Hair follicular keratinocyte (primary cell): ENCODE measurements at places on chromosomes 6 and 20. TPM values are rescaled to one million over a fixed set of nuclear protein-coding genes. Genes with fewer than 3 reads are reported as not detected.

Gene LINC00237
- not detected in 2 replicates for total RNA-seq

Gene NNAT
- 0.30 TPM in 1 of 2 replicates, not detected in the other for total RNA-seq

Gene DAAM2
- total RNA-seq = 0.16 and 0.27 TPM in 2 replicates

Gene PTPRK
- 46.3 and 54.1 TPM in 2 replicates for total RNA-seq

Gene RSPO4
- 0.38 and 0.86 TPM in 2 replicates for total RNA-seq

Gene ELOVL4
- 6.8 and 7.0 TPM in 2 replicates for total RNA-seq

Gene LHFPL5
- total RNA-seq = not detected in 2 replicates

Gene TXLNB
- total RNA-seq = not detected in 2 replicates

Gene TAP2
- total RNA-seq = 14.2 and 14.6 TPM in 2 replicates

Gene COL12A1
- total RNA-seq = 121 and 205 TPM in 2 replicates

Gene CST5
- total RNA-seq = not detected in 2 replicates

Gene SIGLEC1
- not detected in 2 replicates for total RNA-seq

Gene SAMD3
- total RNA-seq = 0.16 TPM in 1 of 2 replicates, not detected in the other

Gene RIPOR2
- total RNA-seq = not detected in 2 replicates

Gene LY6G6F
- total RNA-seq = not detected in 2 replicates

Gene TFEB
- 8.0 and 15.1 TPM in 2 replicates for total RNA-seq

Gene ANKRD66
- not detected in 2 replicates for total RNA-seq

Gene KCNQ2
- not detected in 2 replicates for total RNA-seq

Gene OXT
- not detected in 2 replicates for total RNA-seq

Gene PBOV1
- not detected in 2 replicates for total RNA-seq

Gene UBD
- not detected in 2 replicates for total RNA-seq

Gene GDAP1L1
- not detected in 2 replicates for total RNA-seq

Gene OLIG3
- not detected in 2 replicates for total RNA-seq

Gene EFCAB8
- total RNA-seq = not detected in 2 replicates

Gene LAMA2
- total RNA-seq = 0.23 and 0.30 TPM in 2 replicates

Gene TP53TG5
- not detected in 2 replicates for total RNA-seq

Gene PRSS16
- 6.2 and 12.2 TPM in 2 replicates for total RNA-seq

Gene SGK2
- not detected in 2 replicates for total RNA-seq

Gene ANGPT4
- not detected in 2 replicates for total RNA-seq

Gene TUBB2B
- total RNA-seq = 3.0 and 5.9 TPM in 2 replicates

Gene LGSN
- not detected in 2 replicates for total RNA-seq

Gene TRIM40
- not detected in 2 replicates for total RNA-seq
